ENCODE measurements at places on chromosomes 7 and 10.

- no peak for DNase-seq
Measured at GRCh38 chr7:14207138-14207537, 217.7 kb upstream of the ETV1 start.

GRCh38 chr10:90062786-90063185 is 361.4 kb downstream of the KIF20B start:
- DNase-seq = no peak

DNA sequence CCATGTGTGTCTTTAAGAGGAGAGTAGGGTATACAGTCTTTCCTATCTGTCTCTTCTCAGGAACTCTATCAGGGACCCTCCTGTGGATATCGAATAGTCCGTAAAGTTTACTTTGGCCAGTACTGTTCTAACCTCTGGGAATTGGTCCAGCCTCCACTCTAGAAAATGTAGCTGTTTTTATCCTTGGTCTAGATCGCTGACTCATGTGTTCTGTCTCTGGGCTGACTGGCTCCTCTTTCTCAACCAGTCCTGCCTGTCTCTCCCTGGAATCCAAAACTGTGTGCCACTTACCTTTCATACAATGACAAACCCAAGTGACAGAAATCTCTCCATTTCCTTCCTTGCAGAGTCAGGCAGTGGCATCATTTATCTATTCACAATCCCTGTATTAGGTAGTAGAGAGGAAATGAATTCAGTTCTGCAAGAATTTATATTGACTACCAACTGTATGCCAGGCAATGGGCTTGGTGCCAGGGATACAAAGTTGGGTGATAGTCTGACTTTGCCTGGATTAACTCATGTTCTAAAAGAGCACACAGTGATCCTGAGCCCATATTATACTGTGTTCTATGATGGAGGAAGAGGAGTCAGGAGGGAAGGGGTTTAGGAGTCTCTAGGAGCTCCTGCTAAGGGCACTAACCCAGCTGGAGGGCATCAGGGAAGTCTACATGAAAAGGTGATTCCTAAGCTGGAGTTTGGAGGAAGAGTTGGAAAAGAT is 232.7 kb downstream of the LRMDA start:
- no peak for DNase-seq

- DNase-seq = no peak
Measured at GRCh38 chr10:75904499-75905283, 473.3 kb downstream of the LRMDA start.

GRCh38 chr7:17239683-17240521 is 58.5 kb upstream of the AHR start:
- no peak for DNase-seq

- DNase-seq = no peak
Measured at GRCh38 chr10:77532068-77532467, 105.5 kb downstream of the KCNMA1 start.

Data from GDM1 (cell line).